ENCODE measurements at places on chromosomes 13 and 19.
A peak's percentile ranks its signal among the peaks of the same experiment; 100 is the strongest.

GRCh38 chr13:71663431-71663830 lies 203.6 kb downstream of the DACH1 start:
- no peak for DNase-seq

DNA sequence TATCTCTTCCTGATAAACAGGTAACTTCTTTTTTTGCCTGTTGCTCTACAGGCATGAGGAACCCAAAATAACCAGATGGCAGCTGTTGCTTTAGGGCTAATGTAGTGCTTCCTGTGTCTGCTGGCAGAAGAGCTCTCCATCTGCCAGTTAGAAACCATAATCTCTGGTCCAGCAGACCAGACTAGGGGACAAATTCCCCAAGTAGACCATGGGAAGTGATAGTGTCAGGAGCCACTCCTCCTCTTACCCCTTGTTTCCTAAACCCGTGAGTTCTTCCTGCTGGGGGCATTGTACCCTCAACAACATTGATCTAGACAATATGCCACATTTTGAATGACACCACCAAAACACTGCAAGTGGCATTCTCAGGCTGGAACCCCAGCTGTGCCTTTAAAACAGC lies 135.9 kb downstream of the DLEU7 start:
- no peak for DNase-seq

DNA sequence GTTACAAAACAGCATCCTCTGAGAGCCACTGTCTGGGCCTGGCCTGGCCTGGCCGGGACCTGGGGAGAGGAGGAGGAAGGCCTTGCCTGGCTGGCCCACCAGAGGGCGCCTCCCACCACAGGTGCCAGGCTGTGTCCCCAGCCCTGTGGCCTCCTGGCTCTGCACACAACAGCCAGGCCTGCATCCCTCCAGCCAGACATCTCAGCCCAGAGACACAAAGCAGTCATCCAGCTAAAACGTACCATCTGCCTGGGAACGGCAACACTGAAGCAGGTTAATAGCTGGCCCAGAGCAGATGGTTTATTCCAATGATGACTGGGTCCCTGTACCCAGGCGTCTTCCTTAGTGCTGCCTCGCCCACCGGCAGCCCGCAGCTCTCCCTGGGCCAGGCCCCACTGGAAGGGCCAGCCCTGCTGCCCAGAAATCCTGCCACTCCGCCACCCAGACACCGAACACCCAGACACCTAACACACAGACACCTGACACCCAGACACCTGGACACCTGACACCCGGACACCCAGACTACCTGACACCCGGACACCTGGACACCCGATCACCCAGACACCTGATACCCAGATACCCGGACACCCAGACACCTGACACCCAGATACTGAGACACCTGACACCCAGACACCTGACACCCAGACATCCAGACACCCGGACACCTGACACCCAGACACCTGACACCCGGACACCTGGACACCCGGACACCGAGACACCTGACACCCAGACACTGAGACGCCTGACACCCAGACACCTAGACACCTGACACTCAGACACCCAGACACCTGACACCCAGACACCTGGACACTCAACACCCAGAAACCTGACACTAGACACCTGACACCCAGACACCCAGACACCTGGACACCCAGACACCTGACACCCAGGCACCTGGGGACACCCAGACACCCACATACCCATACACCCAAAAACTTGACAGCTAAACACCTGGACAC lies 20.1 kb downstream of the C19orf12 start:
- peak; percentile 76 for DNase-seq

DNA sequence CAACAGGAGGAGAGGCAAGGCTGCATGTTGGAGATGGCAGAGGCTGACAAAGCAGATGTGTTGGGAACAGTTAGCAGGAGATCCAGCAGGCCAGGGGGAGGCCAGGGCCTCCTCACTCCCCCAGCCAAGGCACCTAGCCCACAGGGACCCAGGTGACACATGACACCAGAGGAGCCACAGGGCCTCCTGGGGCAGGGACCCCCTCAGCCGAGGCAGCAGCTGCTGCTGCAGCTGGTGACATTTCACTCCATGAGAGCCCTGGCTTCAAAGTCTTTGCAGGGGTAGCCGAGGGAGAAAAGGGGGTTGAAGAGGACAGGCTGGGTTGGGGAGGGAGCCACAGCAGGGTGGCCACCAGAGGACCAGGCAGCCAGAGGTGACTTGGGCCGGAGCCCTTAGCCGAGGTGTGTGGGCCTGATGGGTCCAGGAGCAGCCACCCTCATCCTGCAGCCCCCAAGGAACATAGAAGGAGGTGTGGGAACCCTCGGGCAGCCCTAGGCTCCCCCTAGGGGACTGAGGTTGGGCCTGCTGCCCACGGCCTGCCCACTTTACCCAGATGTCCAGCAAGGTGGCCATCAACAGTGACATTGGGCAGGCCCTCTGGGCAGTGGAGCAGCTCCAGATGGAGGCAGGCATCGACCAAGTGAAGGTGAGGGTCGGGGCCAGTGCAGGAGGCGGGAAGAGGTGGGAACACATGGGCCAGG lies at the start of gene GNG14:
TSS of gene GNG14 (plus strand) at position 503 of the 701 bp plus-strand sequence. CDS start at position 554, 51 bp downstream.
- no peak for DNase-seq

DNA sequence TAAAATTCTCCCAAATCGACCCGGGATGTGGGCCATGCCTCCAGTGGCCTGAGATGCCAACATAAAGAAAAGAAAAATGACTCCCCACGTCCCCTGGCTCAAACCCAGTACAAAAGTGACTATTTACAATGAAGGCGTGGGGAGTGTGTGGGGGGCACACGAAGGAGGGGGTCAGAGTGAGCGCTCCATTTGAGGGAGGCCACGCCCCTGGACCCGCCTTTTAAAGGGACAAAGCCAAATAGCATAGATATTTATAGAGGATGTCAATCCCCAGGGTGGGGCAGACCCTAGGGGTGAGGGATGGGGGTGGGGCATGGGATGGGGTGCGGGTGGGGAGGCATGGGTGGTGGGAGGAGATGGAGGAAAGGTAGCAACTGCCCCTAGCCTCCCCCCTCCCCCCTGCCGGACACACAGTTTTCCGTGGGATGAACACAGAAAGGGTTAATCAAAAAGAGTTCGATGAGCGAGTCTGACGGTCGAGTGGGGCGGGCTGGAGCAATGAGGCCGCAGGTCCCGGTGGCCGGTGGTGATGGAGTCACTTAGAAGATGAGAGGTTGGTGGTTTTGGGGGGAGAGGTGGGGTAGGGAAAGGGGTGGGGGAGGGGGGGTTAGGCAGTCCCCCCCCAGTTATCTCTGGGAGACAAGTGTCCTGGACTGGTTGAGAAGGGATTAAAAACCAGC lies 20.1 kb upstream of the NANOS2 start:
- no peak for DNase-seq

- no peak for DNase-seq
Measured at GRCh38 chr13:112990783-112991182, 21.8 kb downstream of the MCF2L start.

GRCh38 chr19:39795001-39795400 lies 16.3 kb downstream of the LEUTX start:
- DNase-seq = no peak

GRCh38 chr19:23817519-23817918 lies 58.8 kb upstream of the ZNF681 start:
- DNase-seq = peak; percentile 1

DNA sequence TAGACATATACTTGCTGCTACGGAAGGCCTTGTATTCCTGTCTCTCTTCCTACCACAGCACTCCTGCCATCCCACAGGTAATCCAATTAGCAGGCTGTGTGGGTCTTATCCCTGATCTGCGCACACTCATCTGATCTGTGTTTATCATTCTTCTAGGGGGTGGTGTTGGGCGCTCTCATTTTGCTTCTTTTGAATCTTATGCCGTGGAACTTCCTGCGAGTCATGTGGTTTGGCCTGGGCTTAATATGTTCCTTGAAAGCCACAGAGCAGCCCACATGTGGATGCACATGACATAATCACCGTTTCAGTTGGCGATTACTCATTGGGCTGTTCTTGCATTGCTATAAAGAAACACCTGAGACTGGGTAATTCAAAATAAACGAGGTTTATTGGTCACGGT lies 7.5 kb downstream of the RASA3 start:
- no peak for DNase-seq

DNA sequence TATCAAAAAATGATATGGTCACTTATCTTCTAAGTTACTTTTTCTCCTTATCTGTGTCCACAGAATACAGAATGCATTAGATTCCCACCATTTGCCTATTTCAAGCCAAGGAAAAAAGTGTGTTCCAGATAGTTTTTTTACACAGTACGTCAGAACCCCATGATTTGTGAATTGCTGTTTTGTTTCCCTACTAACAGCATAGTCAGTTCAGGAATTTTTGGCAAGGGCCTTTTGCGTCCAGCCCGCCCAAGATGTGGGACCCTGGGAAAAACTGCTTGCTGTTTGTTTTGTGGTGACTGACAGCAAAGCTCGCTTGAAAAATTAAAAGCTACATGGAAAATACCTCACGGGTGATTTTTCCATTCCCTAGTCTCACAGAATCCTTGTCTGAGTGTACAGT lies 20.4 kb upstream of the FAM216B start:
- no peak for DNase-seq

DNA sequence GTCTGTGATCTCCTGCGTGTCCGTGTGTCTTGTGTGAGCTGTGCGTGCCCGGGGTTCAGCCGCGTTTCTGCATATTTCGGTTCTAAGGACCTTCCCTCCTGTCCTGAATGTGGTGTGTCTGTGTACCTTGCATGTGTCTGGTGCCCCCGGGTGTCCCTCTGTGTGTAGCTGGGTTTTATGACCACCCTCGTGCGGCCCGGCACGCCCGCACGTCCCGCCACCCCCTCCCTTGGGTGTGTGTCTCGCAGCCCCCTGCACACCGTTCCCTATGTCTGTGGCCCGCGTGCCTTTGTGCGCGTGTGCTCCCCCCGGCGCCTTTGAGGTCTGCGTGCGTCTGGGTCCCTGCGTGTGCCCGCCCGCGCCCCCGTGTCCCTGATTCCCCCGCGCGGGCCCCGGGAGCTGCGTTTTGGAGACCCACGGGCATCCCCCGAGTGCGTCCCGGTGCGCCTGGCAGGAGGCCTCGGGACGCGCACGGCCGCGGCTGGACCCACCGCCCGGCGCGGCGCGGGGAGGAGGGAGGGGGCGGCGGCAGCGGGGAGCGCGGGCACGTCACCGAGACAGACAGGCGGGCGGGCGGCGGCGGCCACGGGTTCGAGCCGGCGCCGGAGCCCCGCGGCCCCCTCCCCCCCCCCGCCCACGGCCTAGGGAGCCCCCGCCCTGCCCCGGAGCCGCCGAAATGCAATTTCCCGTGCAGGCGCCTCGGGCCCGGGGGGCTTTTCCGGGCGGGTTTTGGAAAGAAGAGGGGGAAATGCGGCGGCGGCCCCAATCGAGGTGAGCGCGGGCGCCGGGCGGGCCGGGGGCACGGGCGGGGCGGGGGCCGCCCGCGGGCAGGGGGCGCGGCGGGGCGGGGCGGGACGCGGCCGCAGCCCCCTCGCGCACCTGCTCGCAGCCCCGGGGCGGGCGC lies 12.0 kb upstream of the NANOS3 start:
- DNase-seq = no peak

- no peak for DNase-seq
Measured at GRCh38 chr13:112013665-112014064, 53.3 kb upstream of the SOX1 start.

DNA sequence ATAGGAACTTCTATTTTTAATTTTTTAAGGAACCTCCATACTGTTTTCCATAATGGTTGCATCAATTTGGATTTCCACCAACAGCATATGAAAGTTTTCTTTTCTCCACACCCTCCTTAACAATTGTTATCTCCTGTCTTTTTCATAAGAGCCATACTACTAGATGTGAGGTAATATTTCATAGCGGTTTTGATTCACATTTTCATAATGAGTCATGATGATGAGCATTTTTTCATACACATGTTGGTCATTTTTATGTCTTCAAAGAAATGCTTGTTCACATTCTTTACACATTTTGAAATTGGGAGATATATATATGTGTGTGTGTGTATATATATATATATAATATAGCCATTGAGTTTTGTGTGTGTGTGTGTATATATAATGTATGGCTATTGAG lies 420.3 kb upstream of the PCDH9 start:
- no peak for DNase-seq

GRCh38 chr19:50678323-50678722 lies 29.1 kb downstream of the C19orf81 start:
- DNase-seq = no peak

DNA sequence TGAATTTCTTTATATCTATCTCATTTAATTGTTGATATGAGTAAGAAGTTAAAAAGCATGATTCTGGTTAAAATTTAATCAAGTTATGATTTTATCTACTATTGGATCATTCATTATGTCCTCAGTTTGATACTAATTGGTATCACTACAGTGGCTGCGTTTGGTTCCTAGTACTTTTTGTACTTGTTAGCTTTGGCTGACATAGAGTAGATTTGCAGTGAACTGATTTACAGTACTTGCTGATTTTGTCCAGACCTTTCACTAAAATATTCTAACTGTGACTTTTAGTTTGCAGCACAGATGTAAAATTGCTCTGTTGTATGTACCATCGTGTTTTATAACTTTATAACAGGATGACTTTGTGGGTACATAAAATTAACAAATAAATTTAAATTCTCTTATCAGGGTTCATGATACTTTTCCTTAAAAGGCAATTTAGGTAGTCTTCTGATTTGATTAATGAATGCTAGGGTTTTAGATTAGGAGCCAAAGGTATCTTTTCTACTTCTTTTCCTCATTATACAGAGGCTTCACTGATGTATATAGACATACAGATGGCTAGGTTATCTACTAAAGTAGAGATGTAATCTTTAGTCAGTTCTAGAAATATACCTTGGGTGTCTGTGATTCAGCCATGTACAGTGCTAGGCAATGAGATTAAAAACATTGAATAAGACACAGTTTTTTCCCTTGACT lies 8.7 kb downstream of the UCHL3 start:
- no peak for DNase-seq

DNA sequence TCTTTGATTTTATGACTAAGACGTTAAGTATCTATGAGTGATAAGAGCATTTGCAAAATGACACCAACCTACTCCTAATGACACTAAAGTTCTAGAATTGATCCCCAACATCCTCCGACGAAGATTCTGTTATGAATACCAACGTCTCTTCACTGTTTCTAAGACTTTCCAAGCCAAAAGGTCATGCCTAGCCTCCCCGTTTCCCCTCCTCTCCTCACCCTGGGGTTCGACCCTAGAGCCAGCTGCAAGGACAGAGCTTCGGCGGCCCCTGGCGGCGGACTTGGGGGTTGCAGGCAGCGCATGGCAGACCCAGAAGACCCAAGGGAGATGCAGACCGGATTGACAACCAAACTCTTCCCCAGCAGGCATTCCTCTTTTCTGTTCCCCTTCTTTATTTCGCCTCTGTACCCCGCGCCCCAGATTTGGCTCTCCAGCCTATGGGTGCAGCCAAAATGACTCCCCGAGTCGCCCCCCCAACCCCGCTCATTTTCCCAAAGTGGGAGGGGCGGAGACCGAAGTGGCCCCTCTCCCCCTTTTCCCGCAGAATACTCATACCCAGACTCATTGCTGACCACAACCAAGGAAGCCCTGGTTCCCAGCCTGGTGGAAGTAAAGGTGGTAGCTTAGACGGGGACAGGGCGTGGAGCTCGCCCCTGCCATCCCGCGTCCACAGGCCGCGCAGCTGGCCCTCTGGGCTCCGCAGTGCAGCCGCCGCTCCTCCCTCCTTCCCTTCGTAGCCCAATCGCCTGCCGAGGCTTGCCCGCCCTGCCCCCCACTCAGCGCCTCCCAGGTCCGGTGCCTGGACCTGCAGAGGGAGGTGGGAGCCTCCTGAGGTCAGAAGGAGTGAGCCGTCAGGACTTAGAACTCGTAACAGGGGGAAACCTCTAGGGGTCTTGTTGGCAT lies 4.1 kb upstream of the EML2 start:
- peak; percentile 82 for DNase-seq

- no peak for DNase-seq
Measured at GRCh38 chr13:113723410-113724015, 35.5 kb upstream of the TMEM255B start.

All from activated CD8-positive, alpha-beta memory T cell treated with anti-CD3 and anti-CD28 coated beads for 1 hour (primary cell).